Activated T-cell treated with anti-CD3 and anti-CD28 coated beads, Interleukin-2, amount 50 U/mL, for 72 hours (primary cell): ENCODE measurements at places on chromosomes 13 and 19.

GRCh38 chr19:48588670-48589401 is 17.7 kb upstream of the SPACA4 start:
- peak; percentile 91 for DNase-seq

DNA sequence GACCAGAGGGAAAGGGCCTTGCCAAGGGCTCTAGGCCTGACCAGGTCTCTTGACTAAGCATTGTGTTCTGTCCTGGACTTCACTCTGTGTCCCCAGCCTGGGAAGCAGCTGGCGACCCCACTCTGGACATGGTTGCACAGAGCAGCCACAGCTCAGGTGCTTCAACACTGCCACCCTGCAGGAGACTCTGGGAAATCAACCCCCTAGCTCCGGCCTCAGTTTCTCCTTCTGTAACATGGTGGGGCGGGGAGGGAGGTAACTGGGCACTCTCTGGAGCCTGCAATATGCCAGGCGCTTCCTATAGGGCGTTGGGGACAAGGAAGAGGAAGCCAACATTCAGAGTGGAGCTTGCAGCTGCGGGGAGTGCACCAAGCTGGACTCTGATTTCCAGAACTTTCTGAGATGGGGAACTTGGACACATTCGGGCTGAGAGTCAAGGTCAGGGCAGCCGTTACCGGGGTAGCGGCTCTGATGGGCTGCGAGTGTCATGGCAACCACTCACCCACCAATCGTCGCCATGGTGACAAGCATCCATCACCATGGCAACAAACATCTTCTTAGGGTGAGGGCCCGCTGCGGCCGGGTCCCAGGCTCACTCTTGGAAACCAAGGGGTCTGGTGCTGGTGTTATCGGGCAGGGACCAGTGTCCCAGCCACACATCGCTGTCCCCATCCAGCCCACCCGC is 12.8 kb downstream of the F2RL3 start:
- DNase-seq: no peak

- peak; percentile 87 for DNase-seq
These were observed 1.4 kb upstream of the ICAM1 start for GRCh38 chr19:10269333-10270179.

- peak; percentile 37 for DNase-seq
These were observed 9.3 kb downstream of the RPS9 start for GRCh38 chr19:54209811-54210494.

DNA sequence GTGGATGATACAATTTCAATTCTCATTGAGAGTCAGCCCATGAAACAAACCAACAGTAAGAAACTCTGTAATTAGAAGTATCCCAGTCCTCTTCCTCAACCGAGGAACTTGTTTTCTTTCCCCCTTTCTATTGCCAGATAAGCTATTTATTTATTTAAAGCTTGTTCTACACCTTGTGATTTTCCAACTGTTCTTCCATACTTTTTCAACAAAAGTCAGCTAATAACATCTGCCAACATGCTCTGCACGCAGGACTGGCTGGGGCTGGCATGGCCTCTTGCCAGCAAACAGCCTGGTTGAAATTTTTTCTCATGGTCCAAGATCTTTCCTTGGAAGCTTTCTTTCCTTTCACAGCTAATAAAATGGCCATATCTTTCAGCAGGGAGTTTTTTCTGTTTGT is 2.9 kb upstream of the IRS2 start:
- no peak for DNase-seq

DNA sequence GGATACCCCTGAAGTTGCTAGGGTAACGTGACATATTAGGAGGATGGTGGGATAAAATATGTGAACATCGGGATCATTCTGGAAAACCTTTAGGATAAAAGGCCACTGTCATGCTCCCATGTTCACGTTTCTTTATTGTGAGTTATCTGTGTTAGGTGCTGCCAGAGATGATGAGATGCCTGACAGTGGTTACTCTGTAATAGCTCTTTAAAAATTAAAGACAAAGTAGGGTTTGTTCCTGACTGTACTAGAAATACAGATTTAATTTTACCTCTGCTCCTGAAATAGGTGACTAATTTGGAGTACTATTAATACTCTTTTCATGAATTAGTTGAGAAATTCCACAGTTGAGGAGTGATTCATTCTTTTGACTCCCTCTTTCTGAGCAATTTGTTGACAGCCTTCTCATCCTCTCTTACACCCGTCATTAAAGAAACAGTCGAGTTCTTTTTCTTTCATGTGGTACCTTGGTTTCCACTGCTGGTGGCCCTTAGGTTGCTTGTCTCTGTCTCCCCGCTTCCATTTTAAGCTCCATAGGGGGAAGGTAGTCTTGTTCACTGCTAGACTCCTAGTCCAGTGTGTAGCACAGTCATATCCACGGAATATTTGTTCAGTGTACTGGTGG is 28.4 kb downstream of the SAE1 start:
- DNase-seq: peak; percentile 55

DNA sequence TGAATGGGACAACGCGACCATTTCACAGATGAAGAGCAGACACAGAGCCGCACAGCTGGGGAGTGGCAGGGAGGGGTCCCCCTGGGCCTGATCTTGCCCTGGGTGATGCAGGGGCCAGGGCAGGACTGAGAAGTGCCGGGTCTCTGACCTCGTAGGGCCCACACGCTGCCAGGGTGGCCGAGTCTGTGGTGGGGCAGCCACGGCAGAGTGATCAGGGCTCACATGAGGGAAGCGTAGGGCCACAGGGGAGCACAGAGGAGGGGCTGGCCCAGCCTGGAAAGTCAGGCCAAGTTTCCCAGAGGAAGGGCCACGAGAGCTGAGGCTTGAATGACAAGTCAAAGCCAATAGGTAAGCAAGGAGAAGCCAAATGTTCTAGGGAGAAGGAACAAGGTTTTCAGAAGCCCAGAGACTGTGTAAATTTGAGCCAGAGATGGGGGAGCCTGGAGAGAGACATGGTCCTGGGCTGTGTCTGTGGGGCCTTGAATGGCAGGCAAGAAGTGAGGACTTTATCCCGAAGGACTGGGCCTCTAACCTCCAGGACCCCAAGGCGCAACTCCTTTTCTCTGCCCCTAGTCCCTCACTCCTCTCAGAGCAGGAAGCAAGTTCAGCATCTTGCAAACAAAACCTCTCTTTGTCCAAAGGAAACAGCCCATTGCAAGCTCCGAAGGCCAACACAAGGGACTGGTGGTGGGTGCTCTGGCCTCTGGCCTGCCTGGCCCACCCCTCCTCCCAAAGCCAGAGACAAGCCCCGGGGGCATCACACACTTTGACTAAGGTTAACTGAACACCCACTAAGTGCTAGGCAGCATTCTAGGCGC is 31.7 kb upstream of the FXYD3 start:
- DNase-seq: no peak

DNA sequence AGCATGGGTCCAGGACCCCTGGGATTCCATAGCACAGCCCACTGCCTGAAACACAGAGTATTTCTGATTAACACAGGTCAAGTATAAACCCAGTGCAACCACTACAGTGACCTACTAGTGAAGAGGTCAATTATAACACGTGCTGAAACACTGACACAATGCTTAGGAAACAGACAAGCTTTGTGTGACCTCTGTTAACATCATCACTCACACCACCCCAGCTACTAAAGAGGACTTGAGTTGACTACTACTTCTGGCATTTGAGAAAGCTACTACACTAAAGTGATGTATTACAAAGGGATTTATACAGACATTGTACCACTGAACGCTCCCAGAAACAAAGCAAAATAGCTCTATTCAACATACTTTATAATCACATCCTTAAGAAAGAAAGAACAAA is 1935.9 kb upstream of the PCDH20 start:
- no peak for DNase-seq

- no peak for DNase-seq
These were observed 263.7 kb downstream of the DACH1 start for GRCh38 chr13:71603255-71603654.

- DNase-seq: no peak
These were observed 152.6 kb upstream of the VSTM2B start for GRCh38 chr19:29372921-29373797.

GRCh38 chr19:16078759-16079707 is 2.7 kb downstream of the TPM4 start:
- DNase-seq: peak; percentile 72

- DNase-seq: peak; percentile 80
These were observed 5.6 kb upstream of the DPF1 start for GRCh38 chr19:38229585-38230073.

DNA sequence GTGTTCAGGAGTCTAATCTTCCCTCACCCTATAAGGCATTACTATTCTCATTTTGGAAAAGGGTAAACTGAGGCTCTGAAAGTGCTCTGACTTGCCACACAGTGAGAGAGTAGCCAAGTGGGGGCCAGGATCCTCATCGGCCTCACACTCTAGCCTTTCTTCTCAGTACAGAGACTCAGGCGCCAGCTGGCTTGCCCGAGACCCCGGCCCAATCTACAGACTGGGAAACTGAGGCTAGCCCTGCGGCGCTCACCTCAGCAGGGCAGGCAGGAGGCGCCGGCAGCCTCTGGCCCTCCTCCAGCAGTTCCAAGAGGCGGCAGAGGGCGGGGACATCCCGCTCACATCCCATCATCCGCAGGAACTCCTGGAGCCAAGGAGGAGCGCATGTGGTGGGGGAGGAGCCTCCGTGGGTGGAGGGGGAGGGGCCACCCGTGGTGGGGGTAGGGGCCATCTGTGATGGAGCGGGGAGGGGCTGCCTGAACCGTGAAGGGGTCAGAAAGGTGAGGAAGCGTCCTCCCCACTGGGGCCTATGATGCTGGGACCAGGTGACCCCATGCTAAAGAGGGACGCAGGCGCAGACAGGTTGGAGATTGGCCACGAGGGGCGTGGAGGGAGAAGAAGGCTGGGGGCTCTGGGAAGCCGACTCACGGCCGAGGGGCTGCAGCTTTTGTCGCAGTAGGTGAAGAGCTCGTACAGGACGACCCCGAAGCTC is 8.7 kb upstream of the INSL3 start:
- no peak for DNase-seq

DNA sequence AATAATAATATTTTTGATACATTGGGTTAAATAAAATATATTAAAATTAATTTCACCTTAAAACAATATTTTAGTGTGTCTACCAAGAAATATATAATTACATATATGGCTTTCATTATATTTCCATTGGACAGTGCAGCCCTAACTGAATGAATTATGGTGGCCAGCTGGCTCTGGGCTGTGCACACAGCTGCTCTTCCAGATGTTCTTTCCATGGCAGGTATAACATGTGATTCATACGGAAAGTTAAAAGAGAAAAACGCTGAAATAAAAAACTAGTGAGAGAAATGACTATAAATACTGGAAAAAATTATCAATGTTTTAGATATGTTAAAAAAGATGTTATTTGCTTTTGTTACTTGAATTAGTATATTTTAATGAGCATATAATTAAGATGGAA is 216.3 kb downstream of the RGCC start:
- no peak for DNase-seq

DNA sequence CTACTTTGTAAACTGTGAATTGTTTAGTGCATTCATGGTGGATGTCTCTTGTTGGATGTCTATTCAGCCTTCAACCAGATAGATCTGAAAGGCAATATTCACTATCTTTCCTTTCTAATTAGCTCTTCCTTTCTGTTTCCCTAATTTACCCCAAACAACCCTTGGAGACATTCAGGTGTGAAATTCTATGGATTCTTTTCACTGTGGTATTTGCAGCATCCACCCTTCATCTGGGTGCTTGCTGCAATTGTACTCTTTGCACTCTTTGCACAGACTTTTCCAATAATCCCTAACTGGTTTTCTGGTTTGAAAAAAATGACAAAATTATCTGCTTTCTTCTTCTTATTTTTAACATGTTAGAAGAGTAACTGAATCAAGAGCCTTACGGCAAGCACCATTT is 56.5 kb downstream of the KL start:
- DNase-seq: no peak

DNA sequence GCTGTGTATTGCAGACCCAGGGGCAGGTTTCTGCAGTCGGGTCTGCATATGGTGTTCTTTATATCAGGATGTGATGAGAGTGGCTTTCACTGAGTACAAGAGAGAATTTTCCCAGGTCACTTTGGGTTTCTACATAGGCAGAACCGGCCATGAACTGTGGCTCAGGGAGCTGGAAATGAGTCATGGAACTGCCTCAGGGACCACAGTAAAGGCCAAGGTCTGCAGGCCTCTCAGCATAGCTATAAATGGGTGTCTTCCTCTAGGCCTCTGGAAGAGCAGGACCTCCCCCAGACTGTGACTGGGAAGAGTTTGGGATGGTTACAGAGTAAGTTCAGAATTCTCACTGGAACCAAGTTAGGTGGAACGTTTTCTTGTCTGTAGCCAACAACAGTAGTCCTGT is 51.8 kb upstream of the ZNF681 start:
- DNase-seq: no peak

GRCh38 chr13:98265692-98266551 is 88.9 kb upstream of the RNF113B start:
- DNase-seq: no peak

DNA sequence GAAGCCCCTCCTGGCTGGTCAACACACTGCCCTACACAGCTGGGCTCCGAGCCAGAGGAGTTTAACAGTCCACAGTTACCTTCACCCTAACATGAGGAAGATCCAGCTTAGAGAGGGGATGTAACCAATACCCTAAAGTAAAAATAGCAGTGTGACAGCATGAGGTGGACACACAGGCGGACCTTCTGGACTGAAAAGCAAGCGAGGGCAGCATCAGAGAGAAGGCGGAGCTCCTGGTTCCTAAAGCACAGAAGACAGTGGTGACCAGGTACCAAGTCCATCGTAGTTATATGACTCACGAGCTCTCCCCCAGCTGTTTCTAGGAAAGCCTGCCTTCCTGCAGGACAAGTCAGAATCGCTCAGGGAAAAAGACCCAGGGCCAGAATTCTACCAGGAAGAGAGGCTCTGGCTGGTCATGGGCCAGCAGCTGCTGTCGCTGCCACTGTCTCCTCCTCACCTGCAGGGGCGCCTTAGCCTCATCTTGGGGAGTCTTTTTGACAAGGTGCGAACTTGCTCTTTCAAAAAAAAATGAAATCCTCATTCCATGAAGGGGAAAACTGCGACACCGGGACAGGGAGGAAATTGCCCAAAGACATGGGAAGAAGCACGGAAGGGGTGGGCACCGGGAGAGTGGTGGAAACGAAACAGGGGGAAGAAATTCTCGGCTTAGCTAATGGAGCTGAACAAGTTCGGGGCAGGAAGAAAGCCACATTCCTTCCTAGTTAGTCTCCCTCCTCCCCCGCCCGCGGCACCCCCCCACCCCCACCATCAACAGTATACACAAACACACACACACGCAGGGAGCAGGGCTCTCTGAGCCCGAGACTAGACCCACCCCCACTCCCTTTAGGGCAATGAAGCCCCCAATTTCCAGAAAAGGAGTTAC is 1.7 kb downstream of the ELL start:
- DNase-seq: peak; percentile 65

- DNase-seq: no peak
These were observed 476.6 kb downstream of the IRS2 start for GRCh38 chr13:109309625-109310363.

DNA sequence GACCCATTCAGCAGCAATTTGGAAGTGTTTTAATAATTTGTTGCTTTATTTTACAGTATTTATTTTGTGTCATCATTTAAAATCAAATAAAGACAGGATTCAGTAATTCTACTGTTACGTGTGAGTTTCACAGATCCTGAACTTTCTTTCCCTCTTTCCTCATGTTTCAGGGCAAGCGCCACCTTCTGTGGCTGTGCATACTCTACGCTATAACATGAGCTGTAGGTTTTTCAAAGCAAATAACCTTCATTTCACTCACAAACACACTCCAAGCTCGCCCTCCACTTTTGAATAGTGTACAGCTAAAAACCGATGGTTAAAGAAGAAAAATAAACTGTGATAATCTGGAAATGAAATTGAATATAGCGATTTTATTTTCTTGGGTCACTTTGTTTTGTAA is 753.3 kb downstream of the OLFM4 start:
- DNase-seq: no peak
